Stimulated activated CD8-positive, alpha-beta memory T cell treated with anti-CD3 and anti-CD28 coated beads, Interleukin-2, amount 100 ng/mL, for 48 hours (primary cell): ENCODE measurements at places on chromosomes 5 and 9.
A peak's percentile ranks its signal among the peaks of the same experiment; 100 is the strongest.

- DNase-seq, result no peak
Measured at GRCh38 chr5:149526845-149527590, 24.2 kb downstream of the CSNK1A1 start.

GRCh38 chr5:173758676-173759075 is 129.5 kb upstream of the CPEB4 start:
- no peak for DNase-seq

DNA sequence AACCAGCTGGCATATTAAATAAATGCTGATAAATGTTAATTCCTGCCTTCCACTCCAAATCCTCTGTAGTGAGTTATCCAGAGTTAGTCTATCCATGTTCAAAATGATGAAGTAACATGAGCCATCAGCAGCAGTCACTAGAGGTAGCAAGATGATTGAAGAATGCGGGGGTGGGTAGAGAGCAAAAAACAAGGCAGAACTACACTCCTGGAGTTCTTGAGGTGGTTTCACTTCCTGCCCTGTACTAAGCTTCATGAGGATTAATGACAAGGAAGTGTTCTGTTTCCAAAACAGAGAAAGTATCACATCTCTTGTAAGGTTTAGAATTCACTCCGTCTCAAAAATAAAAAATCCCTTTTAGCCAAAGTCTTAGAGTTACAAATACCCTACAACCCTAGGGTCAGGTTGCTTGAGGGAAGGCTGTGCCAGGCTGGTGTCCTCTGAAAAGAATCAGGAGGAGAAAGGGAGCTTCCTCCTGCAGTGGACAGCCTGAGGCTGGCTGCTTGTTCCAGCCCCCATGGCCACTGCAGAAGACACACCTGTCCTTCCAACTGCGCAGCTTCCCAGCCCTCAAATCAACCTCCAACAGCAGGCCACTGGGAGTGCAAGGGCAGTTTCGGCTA is 180.2 kb downstream of the DENND1A start:
- DNase-seq, result no peak

DNA sequence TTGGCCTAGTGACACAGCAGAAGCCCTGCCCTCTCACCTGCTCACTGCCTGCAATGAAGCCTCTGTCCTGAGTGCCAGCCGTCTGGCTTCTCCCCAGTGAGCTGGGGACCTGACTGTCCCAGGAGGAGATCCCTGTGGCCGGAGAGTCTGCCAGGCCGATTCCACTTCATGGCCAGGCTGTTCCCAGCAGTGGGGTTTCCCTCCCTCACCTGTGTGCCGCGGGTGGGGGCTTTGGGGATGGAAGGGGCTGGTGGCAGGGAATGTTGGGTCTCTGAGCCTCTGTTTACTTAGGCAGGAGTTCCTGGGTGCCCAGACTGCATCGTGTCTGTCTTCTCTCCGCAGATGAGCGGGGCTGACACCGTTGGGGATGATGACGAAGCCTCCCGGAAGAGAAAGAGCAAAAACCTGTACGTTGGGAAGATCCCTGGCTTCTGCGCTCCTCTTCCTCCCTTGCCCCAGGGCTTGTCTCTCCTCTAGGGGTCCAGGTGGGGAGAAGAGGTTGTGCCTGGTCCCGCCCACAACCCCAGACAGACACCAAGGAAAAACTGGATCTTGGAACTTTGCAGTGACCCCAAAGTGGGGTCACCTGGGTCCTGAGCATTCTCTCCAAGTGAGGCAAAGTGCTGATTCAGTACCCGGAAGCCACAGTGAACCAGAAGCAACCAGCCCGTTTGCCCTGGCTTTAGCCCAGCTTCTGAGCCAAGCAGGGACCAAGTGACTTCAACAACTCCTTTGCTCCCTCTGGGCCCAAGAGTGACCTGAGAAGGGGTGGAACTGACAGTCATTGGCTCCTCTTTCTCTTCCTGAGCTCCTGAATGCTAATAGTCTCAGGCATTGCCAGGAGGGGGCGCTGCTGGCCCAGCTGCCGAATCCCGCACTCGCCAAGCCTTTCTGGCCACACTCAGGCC is 127.7 kb downstream of the RGS3 start:
- peak; percentile 59 for DNase-seq

DNA sequence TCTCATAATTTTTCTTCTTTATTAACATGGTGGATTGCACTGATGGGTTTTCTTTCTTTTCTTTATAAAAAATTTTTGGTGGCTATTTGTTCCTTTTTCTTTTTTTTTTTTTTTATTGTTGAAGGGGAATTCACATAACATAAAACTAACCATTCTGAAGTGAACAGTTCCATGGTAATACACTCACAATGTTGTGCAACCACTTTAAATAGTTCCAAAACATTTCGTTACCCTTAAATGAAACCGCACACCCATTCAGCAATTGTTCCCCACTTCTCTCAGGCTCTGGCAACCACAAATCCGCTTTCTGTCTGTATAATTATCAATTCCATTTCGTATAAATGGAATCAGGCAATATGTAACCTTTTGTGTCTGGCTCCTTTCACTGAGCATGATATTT is 11.7 kb upstream of the SETX start:
- no peak for DNase-seq

- DNase-seq, result no peak
Measured at GRCh38 chr9:137458194-137459151, 661 bp downstream of the NSMF start.

- no peak for DNase-seq
Measured at GRCh38 chr9:112894699-112895098, 4.0 kb upstream of the SLC46A2 start.

DNA sequence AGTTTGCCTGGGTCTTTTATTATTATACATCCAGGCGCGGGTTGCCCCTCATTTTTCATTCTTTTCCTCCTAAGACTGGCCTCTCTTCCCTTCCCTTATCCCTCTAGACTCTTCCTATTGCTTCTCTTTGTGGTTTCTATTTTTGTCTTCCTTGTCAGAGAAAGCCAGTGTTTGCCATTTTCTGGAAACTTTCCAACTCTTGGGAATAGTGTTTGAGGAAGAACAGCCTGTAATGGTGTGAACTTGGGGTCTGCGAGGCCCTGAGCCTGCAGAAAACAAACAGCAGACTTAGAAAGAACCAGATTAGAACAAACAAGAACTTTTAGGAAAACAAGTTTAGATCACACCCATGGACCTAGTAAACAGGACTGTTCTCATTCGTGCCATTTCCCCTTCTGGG is 15.5 kb downstream of the PRKACG start:
- DNase-seq, result no peak

GRCh38 chr5:17143335-17143734 is 74.1 kb upstream of the BASP1 start:
- DNase-seq, result no peak
